ENCODE measurements at places on chromosomes 3 and 15.

DNA sequence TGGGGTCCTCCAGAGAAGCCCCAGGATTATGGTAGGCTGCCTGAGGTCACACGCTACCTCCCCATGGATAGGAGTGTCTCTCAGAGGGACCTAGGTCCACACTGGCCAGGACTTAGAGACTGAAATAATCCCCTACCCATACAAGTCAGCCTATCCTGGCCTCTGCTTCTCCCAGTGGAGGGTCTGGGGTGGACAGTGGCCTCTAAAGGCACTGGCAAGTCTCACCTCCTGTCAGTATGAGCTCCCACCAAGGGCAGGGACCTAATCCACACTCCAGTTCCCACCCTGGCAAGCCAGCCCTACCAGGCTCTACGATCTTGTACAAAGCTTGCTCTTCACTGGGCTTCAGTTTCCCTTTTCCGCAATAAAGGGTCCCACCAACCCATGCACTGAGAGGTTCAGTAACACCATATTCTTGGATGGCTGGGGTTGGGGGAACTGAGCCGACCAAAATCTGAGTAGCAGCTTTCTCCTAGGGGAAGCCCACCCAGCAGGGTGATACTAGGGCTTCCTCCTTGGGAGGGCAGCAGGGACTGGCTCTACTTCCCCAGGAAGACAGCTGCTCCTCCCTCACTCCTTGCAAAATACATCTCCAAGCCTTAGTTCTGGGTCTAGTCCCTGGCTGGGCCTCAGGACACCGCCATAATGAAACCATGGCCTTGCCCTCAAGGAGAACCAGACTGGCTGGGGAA lies 2.4 kb downstream of the CISH start:
- no peak for DNase-seq

- DNase-seq, result no peak
Measured at GRCh38 chr3:192805711-192806110, 78.4 kb upstream of the FGF12 start.

GRCh38 chr3:54964081-54964480 lies 36.2 kb upstream of the LRTM1 start:
- no peak for DNase-seq

DNA sequence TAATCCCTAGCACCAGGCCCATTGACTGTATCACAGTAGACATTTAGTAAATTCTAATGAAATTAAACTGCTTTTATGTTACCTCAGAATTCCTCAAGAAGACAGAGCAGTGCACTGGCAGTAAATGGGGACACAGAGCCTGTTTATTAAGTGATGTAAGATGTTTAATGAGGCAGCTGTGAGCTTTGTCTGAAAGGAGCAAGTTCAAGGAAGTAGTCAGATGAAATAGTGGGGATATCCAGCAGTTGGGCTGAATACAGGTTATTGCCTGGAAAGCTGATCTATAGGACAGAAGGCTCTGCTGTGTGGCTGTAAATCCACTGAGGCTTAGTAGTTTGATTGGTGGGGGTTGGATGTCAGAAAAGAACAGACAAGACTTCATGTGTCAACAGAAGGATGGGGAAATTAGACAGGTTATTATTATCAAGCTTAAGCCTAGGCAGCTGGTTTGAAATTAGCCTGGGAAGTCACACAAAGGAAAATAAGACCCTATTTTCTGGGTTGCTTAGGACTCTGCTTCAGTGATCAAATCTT lies 62.2 kb downstream of the PFN2 start:
- no peak for DNase-seq

GRCh38 chr15:60081976-60082375 lies 77.9 kb downstream of the FOXB1 start:
- no peak for DNase-seq

GRCh38 chr3:178022599-178022998 lies 513.6 kb upstream of the KCNMB2 start:
- peak; percentile 41 for DNase-seq

- no peak for DNase-seq
Measured at GRCh38 chr15:65408324-65409035, 14.3 kb downstream of the IGDCC4 start.

DNA sequence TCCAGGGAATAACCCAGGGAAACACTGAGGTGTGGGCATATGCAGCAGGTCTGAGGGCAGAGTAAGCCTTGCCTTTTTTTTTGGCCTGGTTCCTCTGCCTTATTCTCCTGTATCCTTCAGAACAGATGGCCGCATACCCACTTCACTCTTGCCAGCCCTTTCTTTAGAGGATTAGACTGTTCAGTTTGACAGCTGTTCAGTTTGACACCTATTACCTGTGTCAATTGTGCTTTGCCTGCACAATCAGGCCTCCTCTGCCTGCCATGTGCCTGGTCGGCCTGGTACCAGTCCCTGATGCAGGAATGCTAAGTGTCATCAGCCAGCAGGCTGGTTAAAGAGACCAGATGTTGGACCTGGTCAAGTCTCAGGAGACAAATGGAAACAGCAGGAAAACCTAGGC lies 22.3 kb downstream of the TM6SF1 start:
- no peak for DNase-seq

GRCh38 chr15:81572190-81572589 lies 198.2 kb upstream of the TMC3 start:
- no peak for DNase-seq

DNA sequence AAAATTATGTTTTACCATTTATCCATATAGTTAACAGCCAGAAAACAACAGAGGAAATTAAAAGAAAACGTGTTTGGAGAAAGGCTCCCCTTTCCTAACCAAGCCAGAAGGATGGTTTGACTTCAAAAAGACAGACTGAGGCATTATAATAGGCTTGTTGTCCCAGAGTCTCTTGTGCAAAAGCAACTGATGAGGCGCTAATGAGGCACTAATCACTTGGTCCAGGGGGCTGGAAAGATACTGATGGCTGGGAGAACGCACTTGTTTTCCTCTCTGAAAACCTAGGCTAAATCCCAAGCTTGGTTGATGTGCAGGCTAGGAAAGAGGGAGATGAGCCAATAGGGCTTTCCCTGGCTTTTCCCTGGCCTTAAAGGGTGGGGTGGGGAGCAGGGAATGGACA lies 389.6 kb downstream of the NTRK3 start:
- no peak for DNase-seq

- no peak for DNase-seq
Measured at GRCh38 chr15:43316016-43316970, 14.1 kb downstream of the LCMT2 start.

GRCh38 chr15:46556010-46556409 lies 921.2 kb downstream of the SQOR start:
- no peak for DNase-seq

DNA sequence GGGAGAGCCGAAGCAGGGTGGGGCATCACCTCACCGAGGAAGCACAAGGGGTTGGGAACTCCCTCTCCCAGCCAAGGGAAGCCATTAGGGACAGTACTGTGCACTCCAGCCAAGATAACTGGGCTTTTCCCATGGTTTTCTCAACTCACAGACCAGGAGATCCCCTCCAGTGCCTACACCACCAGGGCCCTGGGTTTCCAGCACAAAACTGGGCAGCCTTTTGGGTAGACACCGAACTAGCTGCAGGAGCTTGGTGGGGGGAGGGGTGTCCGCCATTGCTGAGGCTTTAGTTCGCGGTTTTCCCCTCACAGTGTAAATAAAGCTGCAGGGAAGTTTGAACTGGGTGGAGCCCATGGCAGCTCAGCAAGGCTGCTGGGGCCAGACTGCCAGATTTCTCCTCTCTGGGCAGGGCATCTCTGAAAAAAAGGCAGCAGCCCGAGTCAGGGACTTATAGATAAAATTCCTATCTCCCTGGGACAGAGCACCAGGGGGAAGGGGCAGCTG lies 129.6 kb upstream of the LMCD1 start:
- no peak for DNase-seq

DNA sequence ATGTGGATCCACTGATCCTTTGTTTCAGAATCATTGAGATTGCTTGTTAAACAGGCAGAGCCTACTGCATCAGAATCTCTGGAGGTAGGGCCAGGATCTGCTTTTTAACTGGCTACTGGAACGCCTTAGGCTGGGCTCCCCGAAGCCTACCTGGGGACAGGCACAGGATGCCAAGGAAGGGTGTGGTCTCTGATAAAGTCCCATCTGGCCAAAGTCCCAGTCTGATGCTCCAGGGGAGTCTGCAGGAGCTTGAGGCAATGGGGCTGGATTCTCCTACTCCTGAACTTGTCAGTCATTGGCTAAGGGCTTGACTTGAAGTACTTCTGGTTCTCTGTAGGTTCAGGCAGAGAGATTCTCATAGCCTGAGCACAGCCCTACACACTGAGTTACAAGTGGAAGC lies 22.4 kb upstream of the CCK start:
- DNase-seq, result no peak

DNA sequence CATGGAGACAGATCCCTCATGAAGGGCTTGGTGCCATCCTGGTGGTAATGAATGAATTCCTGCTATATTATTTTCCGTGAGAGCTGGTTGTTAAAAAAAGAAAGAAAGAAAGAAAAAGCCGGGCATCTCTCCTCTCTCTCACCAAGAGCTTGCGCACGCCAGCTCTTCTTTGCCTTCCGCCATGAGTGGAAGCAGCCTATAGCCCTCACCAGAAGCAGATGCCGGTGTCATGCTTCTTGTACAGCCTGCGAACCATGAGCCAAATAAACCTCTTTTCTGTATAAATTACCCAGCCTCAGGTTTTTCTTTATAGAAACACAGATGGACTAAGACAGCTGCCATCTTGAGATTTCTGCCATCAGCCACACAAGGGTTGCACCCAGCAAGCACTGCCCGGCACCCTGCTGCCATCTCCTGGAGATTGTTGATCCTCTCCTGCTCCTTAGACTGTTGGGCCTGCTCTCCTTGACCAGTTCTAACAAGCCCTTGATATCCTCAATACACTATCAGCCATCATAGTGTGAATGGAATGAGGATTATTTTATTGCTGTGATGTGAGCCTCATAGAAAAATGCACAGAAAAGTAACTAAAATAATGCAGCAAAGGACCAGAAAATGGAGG lies 3.5 kb upstream of the AHSG start:
- DNase-seq, result peak; percentile 20

DNA sequence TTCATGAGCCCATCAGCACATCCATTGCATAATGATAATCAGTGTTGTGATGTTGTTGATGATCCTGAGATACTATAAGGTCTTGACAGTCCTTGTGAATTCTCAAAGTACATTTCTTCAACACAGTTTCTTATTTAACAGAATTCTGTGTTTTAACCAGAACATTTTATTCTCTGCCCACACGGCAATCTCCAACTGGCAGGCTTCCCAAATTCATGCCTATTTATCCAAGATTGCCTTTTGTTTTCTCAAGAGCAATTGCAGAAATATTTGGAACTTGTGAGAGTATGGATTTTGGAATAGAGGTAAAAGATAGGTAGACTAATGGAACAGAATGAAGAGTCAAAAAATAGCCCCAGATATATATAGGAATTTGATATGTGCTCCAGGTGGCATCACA lies 116.0 kb downstream of the UACA start:
- DNase-seq, result no peak

GRCh38 chr3:31157047-31157694 lies 262.7 kb upstream of the GADL1 start:
- no peak for DNase-seq

DNA sequence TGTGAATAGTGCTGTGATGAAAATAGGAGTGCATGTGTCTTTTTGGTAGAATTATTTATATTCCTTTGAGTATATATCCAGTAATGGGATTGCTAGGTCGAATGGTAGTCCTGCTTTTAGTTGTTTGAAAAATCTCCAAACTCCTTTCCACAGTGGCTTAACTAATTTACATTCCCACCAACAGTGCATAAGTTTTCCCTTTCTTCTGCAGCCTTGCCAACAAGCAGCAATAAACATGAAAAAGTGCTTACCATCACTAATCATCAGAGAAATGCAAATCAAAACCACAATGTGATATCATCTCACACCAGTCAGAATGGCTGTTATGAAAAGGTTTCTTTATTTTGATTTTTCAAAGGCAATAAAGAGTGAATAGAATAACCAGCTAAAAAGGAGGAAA lies 1105.9 kb downstream of the NAALADL2 start:
- DNase-seq, result no peak

GRCh38 chr3:54918516-54918915 lies 9.3 kb downstream of the LRTM1 start:
- DNase-seq, result no peak

DNA sequence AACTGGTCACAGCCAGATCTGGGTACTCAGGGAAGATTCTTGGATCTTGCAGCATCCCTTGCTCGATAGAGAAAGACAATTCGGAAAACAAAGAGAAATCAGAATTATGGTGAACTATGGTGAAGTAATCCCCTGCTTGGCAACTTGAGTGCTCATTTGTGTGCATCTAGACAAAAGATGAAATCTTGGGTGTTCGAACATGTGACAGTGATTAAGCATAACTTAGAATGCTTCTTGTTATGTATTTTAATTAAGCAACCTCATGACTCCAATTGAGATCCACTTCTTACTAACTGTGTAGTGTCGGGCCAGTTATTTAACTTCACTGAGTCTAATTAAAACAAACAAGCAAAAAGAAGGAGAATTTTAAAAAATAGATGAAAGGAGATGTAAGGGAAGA lies 56.5 kb downstream of the ZNF385D start:
- DNase-seq, result peak; percentile 16

- DNase-seq, result no peak
Measured at GRCh38 chr3:33212406-33212805, 6.2 kb downstream of the SUSD5 start.

DNA sequence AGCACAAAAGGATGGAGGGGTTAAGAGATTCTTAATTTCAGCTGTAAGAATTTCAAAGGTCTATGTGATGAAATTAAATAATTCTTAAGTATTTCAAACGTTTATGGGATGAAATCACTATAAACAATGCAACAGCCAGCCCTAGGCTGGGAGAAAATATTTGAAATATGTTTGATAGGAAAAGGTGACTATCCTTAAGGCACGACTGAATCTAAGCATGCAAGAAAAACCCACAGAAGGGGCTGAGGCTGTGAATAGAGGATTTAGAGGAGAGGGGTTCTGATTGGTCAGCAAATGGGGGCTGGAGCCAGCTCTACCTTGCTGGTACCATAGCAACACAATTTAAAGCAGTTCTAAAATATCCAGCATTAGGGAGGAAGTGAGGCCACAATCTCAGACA lies 220.8 kb upstream of the ATP10A start:
- no peak for DNase-seq

DNA sequence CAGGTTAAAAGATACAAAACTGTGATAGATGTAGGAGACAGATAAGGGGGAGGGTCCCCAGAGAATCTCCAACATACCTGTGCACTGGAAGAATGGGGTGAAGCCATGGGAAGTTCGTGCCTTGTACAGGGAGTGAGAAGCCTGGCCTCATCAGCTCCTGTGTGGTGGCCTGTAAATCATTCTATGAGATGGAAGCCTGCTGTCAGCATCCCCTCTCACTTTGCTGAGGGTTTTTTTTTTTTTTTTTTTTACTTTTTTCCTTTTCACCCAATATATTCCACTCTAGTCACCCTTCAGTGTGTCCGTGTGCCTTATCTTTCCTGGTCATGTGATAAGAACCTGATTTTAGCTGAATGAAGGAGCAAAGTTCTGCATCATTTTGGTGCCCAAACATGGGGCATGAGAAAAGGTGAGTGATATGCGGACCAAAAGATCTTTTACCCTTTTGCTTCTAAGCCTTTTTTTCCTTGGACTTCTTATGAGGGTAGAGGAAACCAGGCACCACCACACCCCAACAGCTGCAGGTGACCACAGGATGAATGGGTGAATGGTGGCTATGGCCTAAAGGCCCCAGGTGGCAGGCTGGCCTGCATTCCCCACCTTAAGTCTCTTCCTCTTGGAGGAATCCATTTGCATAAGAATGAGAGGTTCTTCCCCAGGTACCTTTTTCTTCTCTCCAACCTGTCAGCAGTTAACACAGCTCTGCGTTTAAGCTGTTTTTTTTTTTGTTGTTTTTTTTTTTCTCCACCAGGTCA lies 1345.0 kb downstream of the NSUN3 start:
- DNase-seq, result no peak

- no peak for DNase-seq
Measured at GRCh38 chr15:67613708-67614107, 71.2 kb downstream of the MAP2K5 start.

GRCh38 chr3:11826628-11827265 lies 19.9 kb downstream of the TAMM41 start:
- peak; percentile 40 for DNase-seq
